ENCODE measurements at places on chromosomes 4 and X.

GRCh38 chr4:46508216-46508615, 118.3 kb upstream of the GABRA2 start:
- no peak for DNase-seq

- no peak for DNase-seq
These were observed 43.4 kb downstream of the NUDT6 start for GRCh38 chr4:122879001-122879400.

DNA sequence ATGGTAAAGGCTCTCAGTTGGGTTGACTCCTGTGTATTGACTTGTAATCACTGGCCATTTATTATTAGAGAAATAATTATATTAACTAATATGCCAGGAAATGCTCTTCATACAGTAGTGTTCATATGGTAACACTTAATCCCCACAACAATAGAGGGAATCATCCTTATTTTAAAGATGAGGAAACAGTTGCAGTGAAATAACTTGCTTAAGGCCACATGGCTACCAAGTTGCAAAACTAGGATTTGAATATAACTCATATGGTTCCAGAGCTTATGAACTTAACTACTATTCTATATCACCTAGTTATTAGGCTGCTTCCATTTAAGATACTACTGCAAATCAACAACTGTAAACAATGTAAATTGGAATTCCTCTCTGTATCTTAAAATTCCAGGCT, 143.5 kb upstream of the HPGD start:
- no peak for DNase-seq

DNA sequence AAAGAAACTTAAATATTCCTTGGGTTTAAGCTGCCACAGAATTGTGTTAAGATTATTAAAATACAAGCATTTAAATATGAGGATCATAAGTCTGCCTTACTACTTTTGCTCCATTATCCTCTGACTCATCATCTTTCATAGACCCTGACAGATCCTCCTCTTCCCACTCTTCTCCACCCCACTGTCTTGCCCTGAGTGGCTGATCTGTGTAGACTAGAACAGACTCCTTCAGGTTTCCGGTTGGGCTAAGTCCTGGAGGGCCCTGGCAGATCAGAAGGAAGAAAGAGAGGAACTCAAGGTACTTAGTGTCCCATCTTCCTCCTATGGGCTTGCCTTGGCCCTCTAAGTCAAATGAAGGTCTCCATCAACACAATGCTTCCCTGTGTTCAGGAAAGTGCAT, 30.7 kb downstream of the PALLD start:
- DNase-seq: no peak

- no peak for DNase-seq
These were observed 28.1 kb upstream of the TXK start for GRCh38 chr4:48162162-48162561.

DNA sequence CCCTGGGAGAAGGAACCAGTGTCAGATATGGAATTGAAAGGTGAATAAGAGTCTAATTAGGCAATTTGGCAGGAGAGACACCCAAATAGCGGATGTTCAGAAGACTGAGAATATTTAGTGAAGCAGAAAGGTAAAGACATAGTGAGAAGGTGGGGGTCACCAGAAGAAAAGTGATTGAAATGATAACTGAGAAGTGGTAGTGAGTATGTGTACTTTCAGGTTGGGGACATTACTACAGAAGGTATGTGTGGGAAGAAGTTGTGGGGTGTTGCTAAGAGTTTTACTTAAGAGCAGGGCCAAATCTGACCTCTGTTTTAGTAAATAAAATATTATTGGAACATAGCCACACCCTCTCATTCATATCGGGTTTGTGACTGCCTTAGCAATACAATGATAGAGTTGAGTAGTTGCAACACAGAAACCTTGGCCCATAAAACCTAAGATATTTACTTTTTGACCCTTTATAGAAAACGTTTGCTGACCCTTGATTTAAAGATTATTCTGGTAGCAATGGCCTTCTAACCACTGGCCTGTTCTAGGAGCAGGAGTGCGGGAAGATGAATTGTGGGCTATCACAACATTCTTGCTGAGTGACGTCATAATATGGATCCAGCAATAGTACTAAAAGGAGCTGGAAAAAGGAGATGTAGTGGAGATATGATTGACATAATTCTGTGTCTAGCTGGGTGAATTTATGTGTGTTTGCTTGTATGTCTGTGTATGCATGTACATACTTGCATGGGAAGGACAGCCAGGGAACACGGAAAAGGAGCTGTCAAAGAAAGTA, 115.3 kb downstream of the HS3ST1 start:
- no peak for DNase-seq

GRCh38 chr4:111330786-111331185, 707.9 kb upstream of the PITX2 start:
- no peak for DNase-seq

- no peak for DNase-seq
These were observed 99.7 kb upstream of the SLC7A11 start for GRCh38 chr4:138341739-138342415.

- no peak for DNase-seq
These were observed 67.5 kb upstream of the CLDN34 start for GRCh38 chrX:9899640-9900111.

- no peak for DNase-seq
These were observed 1293.6 kb upstream of the TENM3 start for GRCh38 chr4:180949424-180950213.

DNA sequence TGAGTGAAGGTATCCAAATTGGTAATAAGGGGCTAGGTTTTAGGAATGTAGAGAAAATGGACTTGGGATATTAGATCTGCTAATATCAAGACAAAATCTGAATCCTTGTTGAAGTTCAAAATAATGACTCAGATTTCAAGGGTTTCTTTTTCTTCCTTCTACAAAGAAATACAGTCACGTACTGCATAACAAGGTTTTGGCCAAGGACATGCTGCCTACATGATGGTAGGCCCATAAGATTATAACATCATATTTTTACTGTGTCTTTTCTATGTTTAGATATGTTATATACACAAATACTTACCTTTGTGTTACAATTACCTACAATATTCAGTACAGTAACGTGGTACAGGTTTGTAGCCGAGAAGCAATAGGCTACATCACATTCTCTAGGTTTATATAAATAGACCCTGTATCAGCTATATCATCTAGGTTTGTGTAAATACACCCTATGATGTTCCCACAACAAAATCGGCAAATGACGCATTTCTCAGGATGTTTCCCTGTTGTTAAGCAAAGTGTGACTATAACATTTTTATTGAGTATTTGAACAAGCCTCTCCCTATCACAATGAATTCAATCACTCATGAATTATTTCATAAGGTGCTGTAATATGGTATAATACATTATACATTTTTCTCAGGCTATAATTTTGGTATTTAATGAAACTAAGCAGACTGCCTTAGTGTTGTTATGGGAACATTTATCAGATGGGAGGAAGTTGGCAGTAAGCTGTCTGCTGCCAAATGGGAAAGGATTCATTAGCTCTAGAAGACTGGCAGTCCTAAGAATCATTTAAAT, 186.3 kb downstream of the PPP3CA start:
- no peak for DNase-seq

GRCh38 chr4:2930758-2931511, 32.3 kb downstream of the NOP14 start:
- no peak for DNase-seq

DNA sequence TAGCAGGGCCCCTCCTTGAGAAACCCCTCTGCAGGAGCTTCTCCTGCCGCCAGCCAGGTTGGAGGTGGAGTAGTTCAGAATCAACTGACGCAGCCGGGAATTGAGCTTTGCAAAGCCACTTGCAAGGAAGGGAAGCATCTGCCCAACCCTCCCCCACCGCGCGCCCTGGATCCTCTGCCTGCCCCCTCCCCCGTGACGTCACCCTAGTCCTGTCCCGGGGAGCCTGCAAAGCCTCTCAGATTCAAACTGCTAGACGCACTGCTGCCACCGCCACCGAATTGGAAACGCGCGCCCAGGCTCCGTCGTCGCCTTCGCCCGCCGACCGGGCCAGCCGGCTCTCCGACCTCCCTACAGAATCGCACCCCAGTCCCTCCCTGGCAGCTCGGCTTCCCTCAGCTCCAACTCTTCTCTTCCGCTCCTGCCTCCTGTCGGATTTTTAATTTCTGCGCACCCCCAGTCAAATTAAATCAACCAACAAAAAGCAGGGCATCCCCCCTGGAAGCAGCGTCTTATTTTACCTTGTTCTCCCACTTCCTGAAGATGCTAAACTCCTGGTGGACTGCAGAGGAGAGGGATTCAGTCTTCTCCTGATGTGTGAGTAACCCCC, 3.8 kb downstream of the SLITRK2 start:
- no peak for DNase-seq

DNA sequence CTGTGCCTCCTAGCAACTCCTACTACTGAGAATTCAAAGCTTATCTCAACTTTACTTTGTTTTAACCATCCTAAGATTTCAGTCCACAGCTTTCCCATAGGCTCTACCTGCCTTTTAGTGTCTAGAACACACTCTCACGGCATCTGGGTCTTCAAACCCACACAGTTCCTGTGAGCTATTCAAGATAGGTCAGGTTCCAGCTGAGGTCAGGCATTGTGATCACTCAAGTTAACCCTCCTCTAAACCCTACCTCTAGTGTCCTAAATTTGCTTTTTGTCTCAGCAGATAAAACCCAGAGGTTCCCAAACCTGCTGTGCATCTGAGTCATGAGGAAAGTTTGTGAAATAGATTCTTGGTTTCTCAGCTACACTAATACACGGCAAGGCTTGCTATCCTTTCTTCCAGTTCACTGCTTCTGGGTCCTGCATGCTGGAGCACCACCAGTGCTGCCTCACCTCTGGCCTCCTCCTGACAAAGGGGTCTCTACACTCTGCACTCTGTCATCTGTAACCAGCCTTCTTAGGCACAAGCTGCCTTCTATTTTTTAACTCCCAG, 324.6 kb upstream of the MAGEB2 start:
- no peak for DNase-seq

- DNase-seq: no peak
These were observed 28.8 kb downstream of the COL4A5 start for GRCh38 chrX:108468486-108468885.

DNA sequence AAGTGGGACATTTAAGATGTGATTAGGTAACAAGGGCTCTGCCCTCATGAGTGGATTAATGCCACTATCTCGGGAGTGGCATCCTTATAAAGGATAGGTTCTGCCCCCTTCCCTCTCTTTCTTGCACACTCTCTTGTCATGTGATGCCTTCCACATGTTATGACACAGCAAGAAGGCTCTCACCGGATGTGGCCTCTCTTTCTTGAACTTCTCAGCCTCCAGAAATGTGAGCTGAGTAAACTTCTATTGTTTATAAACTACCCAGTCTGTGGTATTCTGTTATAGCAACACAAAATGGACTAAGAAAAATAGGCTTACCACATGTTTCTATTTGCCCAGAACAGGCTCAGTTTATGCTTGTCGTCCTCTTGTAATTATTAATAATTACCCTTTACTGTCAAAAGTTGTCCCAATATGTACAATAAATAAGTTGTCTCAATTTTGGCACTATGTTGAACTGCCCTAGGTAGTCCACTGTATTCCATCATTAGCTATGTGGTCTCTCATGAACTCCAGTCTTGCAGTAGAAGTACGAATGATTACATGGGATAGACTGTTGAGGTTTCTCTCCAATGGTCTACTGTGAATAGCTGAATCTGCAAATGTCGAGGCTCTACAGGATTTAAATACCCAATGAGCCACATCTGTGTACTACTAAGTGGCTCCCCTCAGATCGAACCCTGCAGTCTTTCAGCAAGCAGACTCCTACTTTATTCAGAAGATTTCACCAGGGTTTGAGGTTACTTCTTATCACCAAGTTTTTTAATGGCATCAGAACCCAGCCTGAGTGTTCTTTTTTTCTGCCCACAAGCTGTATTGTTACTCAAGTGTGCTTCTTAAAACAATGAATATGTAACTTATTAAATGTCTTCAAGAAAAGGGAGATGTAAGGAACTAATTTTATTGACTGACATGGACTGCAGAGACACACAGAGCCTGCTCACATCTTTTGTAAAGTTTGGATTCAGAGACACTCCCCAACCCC, 102.0 kb upstream of the LEF1 start:
- DNase-seq: no peak

DNA sequence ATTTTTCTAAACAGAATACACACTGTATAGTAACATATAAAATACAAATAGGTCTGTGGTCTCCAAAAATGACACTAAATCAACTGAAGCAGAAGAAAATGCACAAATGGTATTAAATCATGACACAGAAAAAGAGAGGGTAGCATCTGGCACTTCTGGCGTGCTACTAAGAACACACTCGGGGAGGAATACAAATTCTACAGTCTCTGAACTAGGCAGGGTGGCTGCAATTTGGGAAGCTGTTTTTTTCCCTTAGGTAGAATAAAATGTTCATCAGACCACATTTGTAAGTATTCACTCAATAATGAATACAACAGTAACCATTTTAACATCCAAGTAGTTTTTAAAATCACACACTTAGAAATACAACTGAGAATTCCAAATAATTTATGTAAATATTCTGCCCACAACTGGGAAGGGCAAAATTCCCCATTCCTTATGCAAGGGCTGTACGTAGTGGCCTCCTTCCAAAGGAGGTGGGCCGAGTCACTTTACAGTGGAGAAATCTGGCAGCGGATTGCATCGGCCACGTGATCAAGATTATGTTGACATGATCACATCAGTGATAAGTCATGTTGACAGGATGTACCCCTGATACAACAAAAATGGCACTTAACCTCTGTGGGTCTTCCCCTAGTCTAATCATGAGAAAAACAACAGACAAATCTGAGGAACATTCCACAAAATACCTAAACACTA, 101.1 kb downstream of the TSPAN5 start:
- no peak for DNase-seq

- DNase-seq: no peak
These were observed 228.5 kb downstream of the ANKRD50 start for GRCh38 chr4:124484008-124484407.

- DNase-seq: no peak
These were observed 74.8 kb downstream of the IL15 start for GRCh38 chr4:141711211-141711610.

- DNase-seq: no peak
These were observed 110.7 kb upstream of the PPP2R3B start for GRCh38 chrX:497186-498014.

GRCh38 chrX:120768254-120768653, 107.4 kb downstream of the CT47B1 start:
- DNase-seq: no peak

GRCh38 chr4:141180991-141181761, 39.5 kb upstream of the ZNF330 start:
- no peak for DNase-seq

DNA sequence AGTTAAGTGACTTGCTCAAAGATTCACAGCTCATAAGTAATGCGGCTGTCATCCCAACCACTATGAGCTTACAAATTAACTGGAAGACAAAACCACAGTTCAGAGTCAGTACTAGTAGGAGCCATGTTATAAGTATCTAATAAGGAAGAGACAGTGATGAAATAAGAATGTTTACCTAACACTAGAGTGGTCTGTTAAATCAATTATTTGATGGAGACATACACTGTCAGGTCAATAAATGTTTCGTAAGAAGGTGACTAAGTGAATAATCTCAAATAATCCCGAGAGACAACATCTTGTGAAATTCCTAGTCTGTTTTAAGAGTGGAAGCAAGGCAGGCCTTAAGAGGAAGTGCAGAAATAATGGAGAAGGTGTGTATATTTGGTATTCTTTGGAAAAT, 25.8 kb upstream of the AMELX start:
- DNase-seq: no peak
